CD8-positive, alpha-beta memory T cell (primary cell): ENCODE measurements at places on chromosomes 3 and 15. TPM values are rescaled to one million over a fixed set of nuclear protein-coding genes. Genes with fewer than 3 reads are reported as not detected.

DNA sequence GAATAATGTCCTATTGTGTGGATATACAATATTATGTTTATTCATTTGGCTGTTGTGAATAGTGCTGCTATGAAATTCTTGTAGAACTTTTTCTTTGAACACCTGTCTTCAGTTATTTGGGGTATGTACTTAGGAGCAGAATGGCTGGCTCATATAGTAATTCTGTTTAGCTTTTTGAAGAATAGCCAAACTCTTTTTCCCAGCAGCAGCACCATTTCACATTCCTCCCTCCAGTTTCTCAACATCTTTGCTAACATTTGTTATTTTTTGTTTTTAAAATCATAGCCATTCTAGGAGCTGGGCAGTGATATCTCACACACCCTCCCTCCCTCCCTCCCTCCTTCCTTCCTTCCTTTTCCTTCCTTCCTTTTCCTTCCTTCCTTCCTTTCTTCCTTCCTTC is 39.7 kb downstream of the LSM3 start:
- DNase-seq, result no peak

- DNase-seq, result no peak
Measured at GRCh38 chr3:182636646-182637045, 156.7 kb upstream of the ATP11B start.

DNA sequence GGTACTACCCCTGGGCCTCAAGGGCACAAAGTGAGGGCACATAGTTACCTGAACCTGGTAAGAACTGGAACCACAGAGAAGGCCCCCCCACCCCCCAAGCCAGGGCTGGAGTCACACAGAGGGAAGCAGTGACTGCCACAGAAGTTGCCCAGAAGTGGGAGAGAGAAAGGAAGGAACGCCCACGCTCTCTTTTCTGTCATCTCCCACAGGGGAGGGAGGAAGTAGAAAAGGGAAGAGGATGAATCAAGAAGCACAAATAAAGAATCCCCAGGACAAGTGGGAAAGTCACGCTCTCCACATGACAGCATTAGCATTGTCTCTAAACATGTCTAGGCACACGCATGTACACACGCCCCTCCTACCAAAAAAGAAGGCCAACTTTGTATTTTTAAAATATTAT is 114.7 kb upstream of the FRMD4B start:
- DNase-seq, result no peak

- no peak for DNase-seq
Measured at GRCh38 chr3:56193519-56193918, 274.7 kb downstream of the ERC2 start.

GRCh38 chr3:126873416-126873815 is 109.5 kb upstream of the PLXNA1 start:
- DNase-seq, result no peak

GRCh38 chr15:39468828-39469227 is 112.1 kb upstream of the THBS1 start:
- no peak for DNase-seq

DNA sequence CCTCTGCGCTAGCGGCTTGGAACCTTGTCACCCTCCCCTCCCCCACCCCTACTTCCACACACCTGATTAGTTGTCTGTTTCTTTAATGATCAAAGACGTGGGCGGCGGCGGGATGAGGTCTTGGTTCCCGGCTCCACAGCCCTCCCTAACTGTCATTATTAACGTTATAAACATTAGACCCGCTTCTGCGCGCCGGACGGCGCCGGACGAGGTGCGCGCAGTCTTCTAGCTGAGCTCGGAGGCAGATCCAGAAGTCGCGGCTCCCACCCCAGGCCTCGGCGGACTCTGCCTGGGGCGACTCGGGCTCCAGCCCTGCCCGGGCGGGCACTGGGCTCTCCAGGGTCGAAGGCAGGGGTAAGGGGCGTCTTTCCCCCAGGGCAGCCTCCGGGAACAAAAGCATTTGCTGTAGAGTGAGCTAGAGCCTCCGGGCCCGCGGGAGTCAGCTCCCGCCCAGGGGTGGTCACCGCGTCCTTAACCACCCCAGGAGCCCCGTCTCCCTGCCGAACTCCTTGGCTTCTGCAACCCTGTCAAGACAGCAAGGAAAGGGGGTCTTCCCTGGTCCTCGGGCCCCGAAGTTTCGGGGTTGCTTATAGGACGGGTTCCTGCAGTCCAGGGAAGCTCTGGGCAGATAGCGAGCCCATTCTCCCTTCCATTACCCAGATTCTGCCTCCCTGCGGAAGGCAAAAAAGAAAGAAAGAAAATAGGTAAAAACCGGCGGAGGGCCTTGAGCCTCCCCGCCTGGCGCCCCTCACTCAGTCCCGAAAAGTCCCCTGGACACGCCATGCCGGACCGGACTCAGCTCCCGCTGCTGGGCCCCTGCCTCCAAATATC is 2.2 kb upstream of the ISLR2 start:
- DNase-seq, result no peak

DNA sequence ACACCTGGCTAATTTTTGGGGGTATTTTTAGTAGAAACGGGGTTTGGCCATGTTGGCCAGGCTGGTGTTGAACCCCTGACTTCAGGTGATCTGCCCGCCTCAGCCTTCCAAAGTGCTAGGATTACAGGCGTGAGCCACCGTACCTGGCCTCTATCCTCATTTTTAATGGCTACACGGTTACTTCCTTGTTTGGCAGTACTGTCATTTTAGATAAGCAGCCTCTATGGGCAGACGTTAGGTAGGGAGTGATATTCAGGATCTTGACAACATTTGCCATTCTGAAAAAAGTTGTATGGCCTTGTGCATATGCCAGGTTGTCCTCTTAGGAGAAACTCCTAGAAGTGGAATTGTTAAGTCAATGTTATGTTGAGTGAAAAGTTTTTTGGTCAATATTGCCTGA is 141.7 kb downstream of the ITPR1 start:
- DNase-seq, result no peak

GRCh38 chr3:192888190-192888589 is 29.5 kb downstream of the MB21D2 start:
- DNase-seq, result no peak

GRCh38 chr3:27310688-27311087 is 58.5 kb downstream of the NEK10 start:
- no peak for DNase-seq

- DNase-seq, result no peak
Measured at GRCh38 chr3:74750901-74751300, 136.4 kb upstream of the CNTN3 start.

- no peak for DNase-seq
Measured at GRCh38 chr3:126270145-126270811, 86.9 kb downstream of the KLF15 start.

- no peak for DNase-seq
Measured at GRCh38 chr3:17052363-17052762, 167.6 kb downstream of the PLCL2 start.

- DNase-seq, result no peak
Measured at GRCh38 chr3:66572938-66573710, 72.3 kb upstream of the LRIG1 start.

DNA sequence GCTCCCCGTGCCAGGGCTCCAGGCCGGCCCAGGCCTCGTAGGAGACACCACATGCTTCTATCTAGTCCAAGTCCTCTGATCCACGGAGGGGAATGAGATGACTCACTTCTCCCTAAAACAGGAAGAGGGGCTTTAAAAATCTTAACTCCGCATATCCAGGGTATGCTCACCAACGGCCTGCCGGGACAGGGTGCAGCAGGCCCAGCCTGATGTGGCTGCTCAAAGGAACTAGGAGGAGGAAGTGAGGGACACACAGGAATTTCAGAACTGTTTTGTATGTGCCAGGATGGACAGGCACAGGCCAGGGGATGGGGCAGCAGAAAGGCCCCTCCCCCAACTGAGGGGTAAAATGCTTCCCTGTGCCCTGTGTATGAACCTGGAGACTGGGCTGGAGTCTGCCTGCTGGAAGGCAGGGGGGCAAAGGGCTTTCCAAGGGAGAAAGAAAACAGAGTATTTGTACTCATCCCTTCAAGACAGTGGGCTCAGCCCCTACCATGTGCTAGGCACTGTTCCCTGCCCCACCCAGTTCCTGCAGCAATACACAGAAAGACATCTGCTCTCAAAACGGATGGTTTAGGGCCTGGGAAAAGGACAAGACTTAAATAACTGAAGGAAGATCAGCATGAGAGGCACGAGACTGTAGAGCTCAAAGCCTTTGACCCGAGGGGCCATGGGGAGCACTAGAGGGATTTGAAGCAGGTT is 22.1 kb downstream of the CHDH start:
- no peak for DNase-seq

DNA sequence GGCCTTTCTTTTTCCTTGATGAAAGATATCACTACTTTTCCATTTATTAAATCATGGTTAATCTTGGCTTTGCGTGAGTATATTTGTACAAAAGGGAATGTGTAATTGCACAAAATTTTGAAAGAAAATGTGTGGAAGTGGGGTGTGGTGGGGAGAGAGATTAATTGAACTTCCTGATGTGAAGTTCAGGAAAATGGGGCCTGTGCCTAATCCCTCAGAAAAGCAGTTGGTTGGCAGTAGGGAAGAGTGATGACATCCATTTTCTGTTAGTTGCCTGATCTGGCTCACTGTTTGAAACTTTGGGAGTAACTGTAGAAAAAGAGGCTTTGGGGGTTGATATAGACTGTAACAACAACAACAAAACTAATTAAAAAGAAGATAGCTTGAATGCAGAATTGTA is 10.8 kb upstream of the IL20RB start:
- no peak for DNase-seq

DNA sequence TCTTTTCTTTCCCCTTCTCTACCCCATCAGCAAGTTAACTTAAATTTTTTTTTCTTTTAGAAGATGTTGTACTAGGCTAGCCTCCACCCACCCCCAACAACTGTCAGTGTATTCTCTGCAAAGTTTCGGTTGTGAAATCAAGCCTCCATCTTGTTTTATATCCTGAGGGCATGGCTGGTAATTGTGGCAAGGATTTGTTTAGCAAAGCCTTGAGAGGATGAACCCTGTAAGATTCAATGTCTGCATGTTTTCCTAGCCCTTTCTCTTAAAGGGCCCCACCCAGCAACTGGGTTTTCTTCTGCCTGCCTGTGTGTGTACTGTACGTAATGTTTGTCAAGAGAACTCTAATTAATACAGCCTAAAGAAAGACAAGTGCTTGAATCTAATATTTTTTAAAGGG is 475.3 kb downstream of the FHIT start:
- no peak for DNase-seq

GRCh38 chr15:76983590-76984375 is 11.1 kb upstream of the PSTPIP1 start:
- no peak for DNase-seq

GRCh38 chr15:101264011-101264410 is 12.2 kb upstream of the CHSY1 start:
- DNase-seq, result no peak

DNA sequence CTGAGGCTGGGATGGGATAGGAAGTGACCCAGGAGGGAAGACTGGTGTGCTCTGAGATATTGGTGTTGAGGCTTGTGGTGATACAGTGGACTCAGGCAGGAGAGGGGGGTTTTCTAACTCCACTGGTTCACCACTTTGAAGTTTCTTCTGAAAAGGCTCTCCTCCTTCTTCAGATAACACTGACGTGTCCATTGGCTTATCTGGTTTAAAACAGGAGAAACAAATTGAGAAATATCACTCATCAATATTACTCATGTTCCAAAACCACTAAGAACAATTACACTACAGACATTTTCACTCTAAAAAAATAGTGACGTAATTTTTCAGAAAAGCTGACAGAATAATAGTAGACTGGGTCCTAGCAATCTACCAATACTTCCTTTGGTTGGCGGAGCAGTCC is 23.1 kb downstream of the TP53BP1 start:
- no peak for DNase-seq

DNA sequence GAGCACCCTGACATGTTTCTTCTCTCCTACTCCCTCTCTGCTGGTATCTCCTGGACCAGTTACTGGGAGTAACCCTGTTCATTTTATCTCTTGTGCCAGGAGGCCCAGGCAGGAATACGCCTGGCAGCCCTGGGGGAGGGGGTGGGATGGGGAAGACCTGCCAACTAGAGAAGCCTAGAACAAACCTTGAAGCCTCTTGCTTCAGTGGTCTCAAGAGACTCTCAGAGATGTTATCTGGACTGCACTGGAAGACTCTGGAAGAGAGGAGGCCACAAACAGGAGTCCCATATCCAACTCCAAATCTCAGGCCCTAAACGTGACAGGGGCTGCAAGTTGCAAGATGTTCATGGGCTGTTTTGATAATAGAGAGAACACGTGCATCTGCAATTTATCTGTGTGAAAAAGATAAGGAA is at the start of gene EPB42:
Gene EPB42 (minus strand): TSS at position 28 of the 413 bp plus-strand sequence. CDS start 193 bp downstream, outside the sequence.
- DNase-seq, result no peak

GRCh38 chr3:47407896-47408838 is 27.3 kb downstream of the PTPN23 start:
- no peak for DNase-seq

DNA sequence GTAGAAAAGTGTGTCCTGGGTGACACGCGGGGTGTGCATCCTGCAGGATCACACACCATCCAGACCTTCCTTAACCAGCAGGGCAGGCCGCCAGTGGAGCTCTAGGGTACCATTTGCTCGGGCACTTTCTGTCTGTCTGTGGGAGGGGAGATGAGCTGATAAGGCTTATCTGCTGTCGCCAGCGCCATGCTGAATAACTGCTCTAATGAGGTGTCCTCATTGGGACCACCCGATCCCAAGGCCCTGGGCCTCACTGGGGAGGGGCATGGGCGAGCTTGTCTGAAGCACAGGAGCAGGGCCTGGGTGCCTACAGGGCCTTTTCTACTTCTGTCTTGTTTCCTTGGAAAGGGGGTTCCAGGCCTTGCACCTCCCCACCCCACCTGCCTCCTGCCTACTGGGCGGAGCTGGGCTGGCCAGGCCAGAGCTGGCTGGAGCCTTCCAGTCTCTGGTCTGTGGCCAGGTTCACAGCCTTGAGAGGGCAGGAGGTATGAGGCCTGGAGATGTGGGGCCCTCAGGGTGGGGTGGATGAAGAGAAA is 2.5 kb upstream of the GATA2 start:
- no peak for DNase-seq

Gene STRA6
- not detected for total RNA-seq

Gene CLDN18
- not detected for total RNA-seq

Gene SEMA3B
- total RNA-seq, result 0.22 TPM

Gene CD200R1
- total RNA-seq, result 3.5 TPM

Gene GAP43
- total RNA-seq, result not detected

Gene MDFIC2
- total RNA-seq, result not detected

Gene ABTB1
- 21.7 TPM for total RNA-seq

Gene FSIP1
- 0.38 TPM for total RNA-seq

Gene UNC13C
- not detected for total RNA-seq

Gene PLA2G4E
- not detected for total RNA-seq

Gene CCR9
- 7.3 TPM for total RNA-seq
